ENCODE measurements at places on chromosomes 7 and 10.

DNA sequence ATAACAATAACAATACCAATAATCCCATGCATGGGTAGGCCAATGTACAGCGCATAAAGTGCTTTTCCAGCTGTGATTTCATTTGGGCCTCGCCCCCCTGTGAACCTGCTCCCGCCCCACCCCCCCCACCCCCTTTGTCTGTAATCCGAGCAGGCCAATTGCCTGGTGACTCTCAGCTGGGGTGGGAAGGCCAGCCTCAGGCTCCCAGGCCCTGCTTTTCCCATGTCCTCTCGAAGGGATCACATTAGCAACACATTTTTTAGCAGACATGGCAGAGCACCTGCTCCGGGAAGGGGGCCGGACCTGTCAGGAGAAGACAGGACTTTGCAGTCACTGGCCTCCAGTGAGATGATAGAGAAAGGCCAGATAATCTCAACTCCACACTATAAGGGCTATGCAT is 439.3 kb downstream of the RPS24 start:
- DNase-seq, result no peak

GRCh38 chr10:27464993-27465392 is 39.1 kb upstream of the RAB18 start:
- DNase-seq, result no peak

- no peak for DNase-seq
Observed at GRCh38 chr10:44883593-44884331, 27.4 kb upstream of the TMEM72 start.

DNA sequence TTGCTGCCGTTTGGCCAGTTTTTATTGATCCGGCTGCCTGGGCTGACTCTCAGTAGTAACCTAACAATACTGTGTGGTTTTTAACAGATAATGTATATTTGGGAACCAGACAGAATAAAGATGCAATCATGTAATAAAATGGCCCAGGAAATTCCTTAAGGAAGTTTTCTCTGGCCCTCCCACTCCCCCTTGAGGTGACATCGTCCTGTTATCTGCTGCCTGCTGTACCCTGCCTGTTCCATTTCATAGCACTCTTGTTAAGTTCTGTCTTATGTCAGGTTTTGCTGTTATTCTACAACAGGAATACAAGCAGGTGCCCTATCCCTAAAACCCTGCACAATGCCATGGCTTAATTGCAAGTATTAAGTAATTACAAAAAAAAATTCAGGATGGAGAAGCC is 12.5 kb downstream of the ITGB8 start:
- no peak for DNase-seq

- no peak for DNase-seq
Observed at GRCh38 chr7:27032839-27033238, 63.0 kb downstream of the HOXA1 start.

DNA sequence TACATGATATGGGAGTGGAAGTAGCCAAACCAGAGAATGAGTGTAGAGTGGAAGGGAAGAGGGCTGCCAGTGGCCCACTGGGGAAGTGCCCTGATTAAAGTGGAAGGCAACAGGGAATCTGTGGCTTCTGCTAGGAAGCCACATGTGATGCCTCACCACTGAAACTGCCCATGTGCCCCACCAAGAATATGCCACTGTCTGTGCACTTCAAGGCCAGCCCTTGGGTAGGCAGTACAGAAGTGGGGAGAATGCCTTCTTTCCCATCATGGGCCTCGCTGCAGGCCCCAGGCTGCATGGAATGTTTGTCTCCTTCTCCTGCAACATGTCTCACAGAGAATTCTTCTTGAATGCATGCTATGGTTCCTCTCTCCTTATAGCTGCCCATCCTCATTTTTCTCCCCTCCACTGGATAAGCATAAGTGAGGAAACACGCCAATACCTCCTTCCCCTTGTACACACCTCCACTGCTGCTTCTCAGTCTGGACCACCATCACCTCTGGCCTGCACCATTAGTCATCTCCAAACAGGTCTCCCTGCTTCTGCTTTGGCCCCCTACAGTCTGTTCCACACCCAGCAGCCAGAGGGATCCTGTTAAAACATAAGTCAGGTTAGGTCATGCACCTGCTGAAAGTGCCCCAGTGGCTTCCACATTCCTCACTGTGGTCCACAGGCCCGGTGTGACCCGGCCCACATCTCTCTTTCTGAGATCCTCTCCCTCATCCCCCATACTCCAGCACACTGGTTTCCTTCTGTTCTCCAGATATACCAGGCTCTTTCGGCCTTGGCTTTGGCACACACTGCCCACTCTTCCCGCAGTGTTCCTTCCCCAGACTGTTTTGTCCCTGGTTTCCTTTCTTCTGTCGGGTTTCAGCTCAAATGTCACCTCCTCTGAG is 37.1 kb downstream of the SNX10 start:
- DNase-seq, result no peak

- no peak for DNase-seq
Observed at GRCh38 chr7:98826811-98827231, 43.0 kb downstream of the TMEM130 start.

- no peak for DNase-seq
Observed at GRCh38 chr7:121916211-121916610, 43.2 kb downstream of the PTPRZ1 start.

GRCh38 chr7:24769851-24770250 is 12.6 kb upstream of the GSDME start:
- DNase-seq, result no peak

- no peak for DNase-seq
Observed at GRCh38 chr7:73980206-73980605, 47.8 kb upstream of the ELN start.

Measured in stimulated activated CD4-positive, alpha-beta T cell treated with anti-CD3 and anti-CD28 coated beads, Interleukin-1b, Interleukin-23, amount 100 ng/mL, for 24 hours (primary cell).